ENCODE measurements at places on chromosomes 4 and X.

GRCh38 chr4:93740890-93741289 lies 87.7 kb upstream of the ATOH1 start:
- no peak for DNase-seq

DNA sequence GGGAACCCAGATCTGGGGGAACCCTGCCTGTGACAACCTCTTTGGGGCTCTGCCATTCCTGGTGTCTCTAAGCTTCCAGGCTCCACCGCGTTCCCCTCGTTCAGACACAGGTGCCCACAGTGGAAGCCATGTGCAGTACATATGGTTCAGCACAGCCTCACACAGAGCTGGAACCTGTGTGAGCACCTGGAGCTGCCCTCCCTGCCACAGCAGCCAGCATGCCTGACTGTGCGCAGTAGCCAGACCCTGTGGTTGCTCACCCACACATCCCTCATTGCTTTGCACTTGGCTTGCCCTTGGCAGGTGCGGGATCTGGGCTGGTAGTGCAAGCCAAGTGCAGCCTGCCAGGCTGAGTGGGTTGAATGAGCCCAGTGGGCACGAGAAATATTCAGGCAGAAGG lies 814.2 kb downstream of the PDHA2 start:
- DNase-seq: no peak

DNA sequence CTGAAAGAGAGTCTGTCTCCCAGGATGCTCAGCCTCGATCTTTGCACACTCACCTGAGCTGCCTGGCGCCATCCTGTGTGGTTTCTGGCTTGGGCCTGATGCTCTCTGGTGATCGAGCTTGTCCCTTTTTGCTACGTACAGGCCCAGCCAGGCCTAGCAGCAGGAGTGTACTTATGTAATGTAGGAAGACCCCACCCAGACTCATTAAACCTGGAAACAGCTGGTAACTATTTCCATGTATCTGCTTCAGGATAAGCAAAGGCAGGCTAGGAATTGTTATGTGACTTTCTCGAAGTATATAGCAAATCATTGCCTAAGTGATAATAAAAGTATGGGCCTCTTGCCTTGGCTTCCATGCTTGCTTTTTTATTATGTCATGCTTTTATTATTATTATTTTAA lies 18.6 kb upstream of the ARSJ start:
- no peak for DNase-seq

DNA sequence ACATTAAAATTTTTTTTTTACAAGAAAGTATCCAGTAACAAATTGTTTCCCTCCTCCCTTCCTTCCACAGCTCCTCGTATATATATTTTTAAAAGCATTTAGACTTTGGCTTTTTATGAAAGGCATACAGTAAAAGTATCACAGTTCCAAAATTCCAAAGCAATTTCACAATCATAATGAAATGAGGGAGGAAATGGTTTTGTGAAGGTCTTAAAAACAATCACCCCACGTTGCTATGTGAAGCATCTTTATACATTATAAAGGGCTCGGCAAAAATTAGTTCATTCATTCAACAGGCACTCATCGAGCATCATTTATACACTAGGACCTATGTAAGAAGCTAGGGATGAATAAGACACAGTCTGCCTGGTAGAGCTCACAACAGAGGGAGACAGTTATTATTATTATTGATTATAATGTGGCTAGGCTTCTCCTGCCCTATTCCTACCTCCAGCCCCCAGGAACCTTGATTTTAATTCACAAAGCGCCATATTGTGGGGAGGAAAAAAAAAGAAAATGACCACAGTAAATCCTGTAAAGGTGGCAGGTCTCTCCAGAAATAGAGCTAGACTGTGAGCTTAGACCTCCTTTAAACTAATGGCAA lies 239.9 kb downstream of the MAML3 start:
- no peak for DNase-seq

- no peak for DNase-seq
Measured at GRCh38 chr4:137664416-137664815, 132.1 kb upstream of the PCDH18 start.

DNA sequence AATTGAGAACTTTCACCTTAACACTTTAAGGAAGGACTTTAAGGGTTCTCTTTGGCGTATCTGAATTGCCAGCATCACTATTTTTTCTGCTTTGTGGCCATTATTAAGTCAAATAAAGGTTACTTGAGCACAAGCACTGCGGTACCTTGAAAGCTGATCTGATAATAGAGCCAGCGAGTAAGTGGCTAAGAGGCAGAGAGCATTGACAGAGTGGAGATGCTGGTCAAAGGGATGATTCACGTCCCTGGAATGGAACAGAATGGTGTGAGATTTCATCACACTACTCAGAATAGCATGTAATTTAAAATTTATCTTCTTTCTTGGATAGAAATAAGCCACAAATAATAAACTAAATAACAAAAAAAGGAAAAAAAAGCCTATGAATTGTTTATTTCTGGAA lies 57.1 kb upstream of the NPFFR2 start:
- DNase-seq: no peak

- no peak for DNase-seq
Measured at GRCh38 chr4:73329300-73329699, 70.7 kb upstream of the ANKRD17 start.

GRCh38 chr4:38928974-38929373 lies 61.4 kb downstream of the FAM114A1 start:
- DNase-seq: no peak

DNA sequence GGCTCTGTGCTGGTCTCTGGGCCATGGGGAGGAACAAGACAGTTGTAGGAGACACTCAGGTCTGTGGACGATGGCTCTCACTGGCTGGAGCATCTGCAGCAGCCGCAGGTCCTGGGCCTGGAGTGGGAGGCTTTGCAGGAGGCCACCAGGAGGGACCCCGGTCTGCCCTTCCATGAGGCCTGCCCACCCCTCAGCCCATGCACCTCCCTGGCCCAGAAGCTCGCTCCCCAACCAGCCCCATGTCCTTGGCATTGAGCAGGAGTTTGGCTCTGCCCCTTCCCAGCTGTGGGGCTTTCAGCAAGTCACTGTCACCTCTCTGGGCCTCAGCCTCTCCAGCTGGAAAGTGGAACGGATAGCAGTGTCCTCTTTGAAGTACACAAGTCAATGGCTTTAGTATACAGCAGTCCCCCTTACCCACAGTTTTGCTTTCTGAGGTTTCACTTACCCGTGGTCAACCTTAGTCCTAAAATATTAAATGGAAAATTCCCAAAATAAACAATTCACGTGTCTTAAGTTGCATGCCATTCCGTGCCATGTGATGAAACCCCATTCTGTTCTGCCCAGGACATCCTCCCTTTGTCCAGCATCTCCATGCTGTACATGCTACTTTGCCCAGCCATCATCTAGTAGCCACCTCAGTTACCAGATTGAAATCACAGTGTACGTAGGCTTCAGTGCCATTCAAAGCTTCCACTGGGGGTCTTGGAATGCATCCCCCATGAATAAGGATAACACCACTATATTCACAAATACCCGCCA lies 104.0 kb downstream of the CPZ start:
- DNase-seq: no peak

DNA sequence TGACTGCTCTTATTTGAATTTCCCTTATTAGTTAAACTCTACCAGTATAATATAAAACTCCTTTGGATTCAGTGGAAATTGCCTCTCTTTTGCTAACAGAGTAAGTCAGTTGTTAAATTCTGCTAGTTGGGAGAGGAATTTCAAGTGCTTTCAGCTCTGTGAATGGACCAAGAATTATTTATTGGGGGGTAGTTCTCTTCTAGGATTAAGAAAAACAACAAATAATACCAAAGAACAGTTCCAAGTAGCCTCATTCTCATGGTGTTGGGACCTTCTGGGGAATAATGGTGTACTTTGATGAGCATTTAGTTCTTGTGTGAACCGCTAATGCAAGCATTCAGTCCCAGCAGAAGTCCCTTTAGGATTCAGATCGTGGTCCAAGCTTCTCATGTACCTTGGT lies 11.6 kb downstream of the SPARCL1 start:
- no peak for DNase-seq

GRCh38 chr4:183721207-183722081 lies 62.4 kb downstream of the TRAPPC11 start:
- DNase-seq: peak; percentile 68

DNA sequence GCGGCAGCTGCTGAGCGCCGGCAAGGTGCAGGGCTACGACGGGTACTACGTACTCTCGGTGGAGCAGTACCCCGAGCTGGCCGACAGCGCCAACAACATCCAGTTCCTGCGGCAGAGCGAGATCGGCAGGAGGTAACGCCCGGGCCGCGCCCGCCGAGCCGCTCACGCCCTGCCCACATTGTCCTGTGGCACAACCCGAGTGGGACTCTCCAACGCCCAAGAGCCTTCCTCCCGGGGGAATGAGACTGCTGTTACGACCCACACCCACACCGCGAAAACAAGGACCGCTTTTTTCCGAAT lies 117.0 kb downstream of the DCTD start:
- DNase-seq: no peak

DNA sequence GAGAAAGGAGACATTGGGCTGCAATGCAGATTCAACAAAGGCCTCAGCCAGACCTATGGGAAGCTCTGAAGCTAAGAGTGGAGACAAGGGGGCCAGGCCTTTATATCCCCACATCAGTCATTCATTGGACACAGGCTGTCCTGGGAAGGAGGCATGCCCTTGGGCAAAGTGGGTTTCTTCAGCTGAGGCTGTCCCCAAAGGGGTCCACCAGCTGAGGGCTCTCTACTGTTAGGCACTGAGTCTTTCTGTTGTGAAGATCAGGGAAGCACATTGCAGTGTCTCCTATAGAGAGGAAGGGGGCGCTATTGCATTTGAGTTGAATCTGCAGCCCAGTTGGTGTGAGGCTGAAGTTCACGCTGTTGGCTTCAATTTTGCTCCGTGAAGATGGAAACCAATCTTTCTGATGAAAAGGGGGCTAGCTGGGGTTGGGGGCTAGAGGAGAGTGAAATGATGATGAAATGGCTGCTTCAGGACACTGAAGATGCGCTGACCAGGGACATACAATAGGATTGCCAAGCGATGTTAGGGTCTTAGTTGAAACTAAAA lies 48.0 kb downstream of the SLC25A5 start:
- DNase-seq: peak; percentile 46

- DNase-seq: no peak
Measured at GRCh38 chrX:140163371-140164159, 198.2 kb upstream of the CXorf66 start.

DNA sequence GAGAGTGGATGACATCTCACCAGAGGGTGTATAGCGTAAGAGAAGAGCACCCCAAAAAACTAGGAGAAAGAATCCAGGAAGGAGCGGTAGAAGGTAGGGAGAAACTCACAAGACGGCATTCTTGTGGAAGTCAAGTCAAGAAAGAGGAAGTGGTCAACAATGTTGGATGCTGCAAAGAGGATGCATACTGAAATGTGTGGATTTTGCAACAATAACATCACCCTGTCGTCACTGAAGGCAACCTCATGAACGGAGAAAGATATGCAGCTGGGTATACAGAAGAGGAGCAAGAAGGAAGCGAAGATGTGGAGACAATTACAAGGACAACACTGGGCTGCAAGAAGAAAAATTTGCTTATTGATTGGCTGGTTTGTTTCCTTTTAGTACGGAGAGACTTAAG lies 11.4 kb upstream of the TAPT1 start:
- DNase-seq: no peak

- DNase-seq: peak; percentile 26
Measured at GRCh38 chrX:16870862-16871815, 977 bp upstream of the RBBP7 start.

DNA sequence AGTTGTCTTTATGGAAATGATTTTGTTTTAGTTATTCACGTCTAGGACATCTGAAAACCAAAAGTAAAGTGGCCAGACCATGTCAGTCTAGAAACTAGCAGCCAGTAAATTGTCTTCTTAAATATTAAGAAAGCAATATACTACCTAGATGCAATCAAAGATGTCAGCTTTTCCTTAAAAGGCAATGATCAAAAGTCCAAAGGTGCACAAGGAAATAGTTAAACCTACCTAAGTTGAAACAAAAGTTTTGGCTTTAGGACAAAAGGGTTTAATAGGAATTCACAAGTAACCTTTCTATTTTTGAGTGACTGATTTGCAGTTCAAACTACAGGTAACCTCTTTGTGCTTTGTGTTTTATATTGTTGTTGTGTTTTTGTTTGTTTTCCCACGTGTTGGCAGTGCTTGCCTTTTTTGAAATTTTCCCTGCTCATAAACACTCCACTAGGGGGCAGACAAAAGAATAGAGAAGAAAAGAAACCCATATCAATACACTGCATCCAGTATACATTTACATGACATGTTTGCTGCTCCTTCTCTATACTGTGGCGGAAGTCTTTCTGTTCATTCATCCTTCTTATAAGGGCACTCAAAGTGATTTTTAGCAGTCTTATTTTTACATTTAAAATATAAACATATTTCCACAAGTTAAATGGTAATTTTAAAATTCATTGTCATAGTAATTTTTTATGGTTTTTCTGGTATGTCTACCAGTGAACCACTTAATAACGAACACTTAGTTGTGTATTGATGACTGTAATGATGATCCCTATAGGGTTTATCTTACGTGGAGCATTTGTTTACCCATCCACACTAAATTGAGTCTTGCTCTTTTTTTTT lies 62.7 kb downstream of the GAB1 start:
- DNase-seq: no peak

- DNase-seq: no peak
Measured at GRCh38 chrX:69070949-69071650, 94.2 kb downstream of the PJA1 start.

- DNase-seq: peak; percentile 5
Measured at GRCh38 chrX:73977542-73978169, 326.3 kb upstream of the ZCCHC13 start.

DNA sequence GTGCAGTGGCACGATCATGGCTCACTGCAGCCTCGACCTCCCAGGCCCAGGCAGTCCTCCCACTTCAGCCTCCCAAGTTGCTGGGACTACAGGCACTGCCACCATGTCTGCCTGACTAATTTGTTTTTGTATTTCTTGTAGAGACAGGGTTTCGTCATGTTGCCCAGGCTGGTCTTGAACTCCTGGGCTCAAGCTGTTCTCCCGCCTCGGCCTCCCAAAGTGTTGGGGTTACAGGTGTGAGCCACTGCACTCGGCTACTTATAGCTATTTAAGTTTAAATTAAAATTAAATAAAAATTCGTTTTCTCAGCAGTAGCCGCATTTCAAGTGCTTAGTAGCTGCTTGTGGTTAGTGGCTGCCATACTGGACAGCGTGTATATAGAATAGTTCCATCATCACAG lies 3.5 kb downstream of the SMAD1 start:
- DNase-seq: no peak

GRCh38 chr4:176921256-176921655 lies 128.5 kb upstream of the VEGFC start:
- no peak for DNase-seq

DNA sequence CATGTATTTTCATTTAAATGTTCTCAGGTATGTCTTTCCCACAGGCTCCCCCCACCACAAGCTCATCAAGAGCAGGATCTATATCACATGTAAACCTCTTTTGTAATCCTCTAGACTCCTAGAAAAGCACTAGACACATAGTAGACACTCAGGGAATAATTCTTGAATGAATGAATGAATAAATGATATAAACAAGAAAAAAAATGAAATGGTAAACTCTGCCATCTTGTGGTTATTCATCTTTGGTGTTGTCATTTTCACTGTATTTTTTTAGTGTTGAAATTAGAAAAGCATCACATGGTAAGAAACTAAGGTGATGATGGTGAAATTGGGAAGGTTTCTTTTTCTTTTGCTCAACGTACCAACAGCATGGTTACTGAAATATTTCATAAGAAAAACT lies 34.2 kb upstream of the C1GALT1C1 start:
- DNase-seq: no peak

All from activated CD8-positive, alpha-beta T cell treated with anti-CD3 and anti-CD28 coated beads for 36 hours (primary cell).